ENCODE measurements at places on chromosomes 7 and 10.
A peak's percentile ranks its signal among the peaks of the same experiment; 100 is the strongest.

- no peak for DNase-seq
Observed at GRCh38 chr7:33798686-33799325, 106.5 kb upstream of the BMPER start.

DNA sequence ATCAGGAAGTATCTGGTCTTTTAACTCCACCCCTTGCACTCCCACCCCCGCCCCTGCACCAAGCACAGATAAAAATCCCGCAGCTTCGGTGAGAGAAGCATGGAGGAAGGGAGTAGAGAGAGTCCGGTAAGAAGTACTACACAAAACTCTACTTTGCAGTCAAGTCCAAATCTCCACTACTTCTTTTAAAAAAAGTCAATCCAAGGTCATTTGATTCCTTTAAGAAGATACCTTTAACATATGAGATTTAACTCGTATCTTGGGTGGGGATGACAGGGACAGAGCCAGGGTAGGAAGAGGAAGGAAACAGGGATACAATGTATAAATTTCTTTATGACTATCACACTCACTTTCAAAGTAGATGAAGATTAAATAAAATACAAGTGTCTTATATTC is 132.1 kb downstream of the NRBF2 start:
- peak; percentile 87 for DNase-seq

DNA sequence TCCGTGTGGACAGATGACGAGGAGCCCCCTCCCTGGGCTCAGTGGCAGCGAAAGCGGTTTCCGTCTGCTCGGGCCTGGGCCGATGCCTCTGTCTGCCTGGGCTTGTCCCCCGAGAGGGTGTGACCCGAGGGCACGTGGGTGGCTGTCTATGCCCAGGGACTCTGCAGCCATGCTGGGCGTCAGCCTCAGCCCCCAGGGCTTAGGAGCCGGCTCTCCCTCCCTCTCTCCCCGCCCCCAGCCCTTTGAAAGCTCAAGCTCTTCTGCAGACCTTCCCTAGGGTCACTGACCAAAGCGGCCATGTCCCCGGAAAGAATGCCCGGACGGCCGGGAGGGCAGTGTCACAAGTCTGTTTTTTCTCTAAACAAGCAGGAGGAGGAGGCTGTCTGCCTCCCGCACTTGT is 7.1 kb downstream of the MICALL2 start:
- DNase-seq: no peak

DNA sequence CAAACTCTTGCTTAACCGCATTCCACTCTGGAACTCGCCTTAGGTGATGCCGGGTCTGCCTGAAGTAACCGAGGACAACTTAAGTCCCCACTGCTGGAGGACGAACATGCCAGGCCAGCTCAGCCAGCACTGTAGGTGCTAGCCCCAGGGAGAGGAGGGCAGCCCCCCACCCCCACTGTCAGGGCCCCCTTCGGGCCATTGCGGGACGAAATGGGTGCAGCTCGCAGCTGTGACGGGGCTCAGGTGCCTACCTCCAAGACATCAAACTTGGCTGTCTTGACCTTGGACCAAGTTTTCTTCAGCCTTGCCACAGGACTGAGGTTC is 60.4 kb downstream of the CSGALNACT2 start:
- no peak for DNase-seq

GRCh38 chr7:155798673-155799439 is 13.4 kb downstream of the SHH start:
- DNase-seq: no peak

GRCh38 chr10:6607778-6608177 is 27.7 kb upstream of the PRKCQ start:
- no peak for DNase-seq

GRCh38 chr7:149415391-149416071 is 45.3 kb downstream of the ZNF777 start:
- peak; percentile 52 for DNase-seq

DNA sequence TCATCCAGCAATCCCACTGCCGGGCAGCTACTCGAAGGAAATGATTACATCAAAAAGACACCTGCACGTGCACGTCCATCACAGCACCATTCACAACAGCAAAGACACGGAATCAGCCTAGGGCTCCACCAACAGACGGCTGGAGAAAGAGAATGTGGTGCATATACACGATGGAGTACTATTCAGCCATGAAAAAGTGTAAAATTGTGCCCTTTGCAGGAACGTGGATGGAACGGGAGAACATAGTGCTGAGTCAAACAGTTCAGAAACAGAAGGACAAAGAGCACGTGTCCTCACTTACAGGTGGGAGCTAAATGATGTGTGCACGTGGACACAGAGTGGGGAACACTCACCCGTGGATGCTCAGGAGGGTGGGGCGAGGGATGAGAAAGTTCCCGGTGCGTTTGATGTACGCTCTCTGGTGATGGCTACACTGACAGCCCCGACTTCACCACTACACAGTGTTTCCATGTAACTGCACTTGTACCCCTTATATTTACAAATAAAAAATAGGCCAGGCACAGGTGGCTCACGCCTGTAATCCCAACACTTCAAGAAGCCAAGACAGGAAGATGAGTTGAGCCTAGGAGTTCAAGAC is 92.0 kb downstream of the PDGFA start:
- no peak for DNase-seq

DNA sequence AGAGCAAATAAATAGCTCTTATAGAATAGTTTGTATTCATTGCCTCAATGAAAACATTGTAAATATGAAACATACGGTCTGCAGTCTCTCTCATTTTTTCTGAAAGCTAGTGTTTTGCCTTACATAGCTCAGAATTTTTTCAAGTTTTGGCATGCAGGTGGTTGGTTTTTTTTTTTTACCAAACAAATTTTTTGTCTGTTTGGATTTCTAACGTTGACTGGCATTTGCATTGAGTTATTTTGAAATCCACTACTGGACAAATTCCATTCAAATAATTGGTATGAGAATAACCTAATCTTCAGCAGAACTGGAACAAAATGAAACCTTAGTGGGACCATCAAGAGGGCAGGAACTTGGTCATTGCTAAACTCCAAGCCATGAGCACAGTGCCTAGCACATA is 107.6 kb upstream of the SAMD8 start:
- DNase-seq: no peak
